Fibroblast of skin of scalp (primary cell): ENCODE measurements at places on chromosomes 7 and 10.

- DNase-seq = no peak
Measured at GRCh38 chr7:44762726-44763522, 14.3 kb downstream of the ZMIZ2 start.

DNA sequence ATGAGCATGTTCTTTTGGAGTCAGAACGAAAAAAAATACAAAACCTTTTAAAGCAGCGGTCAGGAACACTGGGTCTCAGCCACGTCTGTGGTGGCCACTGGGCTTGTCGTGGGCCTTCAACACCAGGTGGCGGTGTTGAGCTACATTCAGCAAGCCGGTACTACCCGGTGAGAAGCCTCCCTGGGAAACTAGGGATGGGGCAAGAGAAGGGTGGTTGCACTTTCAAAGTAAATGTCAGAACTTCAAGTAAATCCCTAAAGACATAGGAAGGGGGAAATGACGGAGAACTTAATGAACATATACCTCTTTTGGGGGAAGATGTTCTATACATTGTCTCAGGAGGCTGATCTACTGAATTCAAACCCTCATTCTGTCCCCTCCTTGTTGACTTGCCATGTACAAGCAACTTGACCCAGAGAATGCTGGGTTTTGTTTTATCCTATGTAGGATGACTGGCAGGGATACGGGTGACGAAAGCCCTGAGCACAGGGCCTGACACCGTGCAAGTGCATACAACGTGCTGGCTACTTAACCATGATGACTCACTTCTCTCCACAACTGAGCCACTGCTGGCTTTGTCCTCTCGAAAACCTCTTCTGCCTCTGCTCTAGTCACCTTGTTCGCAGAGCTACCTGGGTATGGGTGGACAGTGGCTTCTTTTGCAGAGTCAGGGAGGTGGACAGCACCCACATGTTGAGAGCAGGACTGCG, 49.0 kb upstream of the BAMBI start:
- peak; percentile 80 for DNase-seq

DNA sequence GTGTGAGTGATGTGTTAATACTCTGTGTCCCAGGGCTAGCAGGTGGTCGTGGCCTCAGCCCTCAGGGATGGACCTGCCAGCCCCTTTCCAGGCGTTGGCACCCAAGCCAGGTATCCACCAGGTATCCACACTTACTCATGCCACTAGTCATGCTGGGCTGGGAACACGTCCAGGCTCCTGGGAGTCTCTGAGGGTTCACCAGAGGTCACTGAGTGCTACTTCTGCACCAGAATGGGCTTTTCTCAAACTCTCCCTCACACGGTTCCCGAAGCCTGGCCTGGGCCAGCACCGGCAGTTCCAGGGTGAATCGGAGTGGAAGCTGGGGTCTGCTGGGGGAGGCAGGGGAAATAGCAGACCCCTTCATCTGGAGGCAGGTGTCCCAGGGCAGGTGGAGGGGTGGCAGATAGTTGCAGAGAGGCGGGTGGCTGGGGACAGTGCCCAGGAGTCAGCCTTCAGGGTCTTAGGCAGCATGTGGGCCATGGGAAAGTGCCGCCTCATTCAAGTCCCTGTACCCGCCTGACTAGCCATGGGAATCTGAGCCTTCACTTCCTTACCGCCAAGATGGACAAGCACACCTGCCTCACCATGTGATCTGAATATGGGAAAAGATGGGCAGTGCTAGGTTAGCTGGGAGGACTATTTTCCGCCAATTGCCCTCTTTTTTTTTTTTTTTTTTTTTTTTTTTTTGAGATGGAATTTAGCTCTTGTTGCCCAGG, 95.5 kb upstream of the GTF2I start:
- DNase-seq = no peak

DNA sequence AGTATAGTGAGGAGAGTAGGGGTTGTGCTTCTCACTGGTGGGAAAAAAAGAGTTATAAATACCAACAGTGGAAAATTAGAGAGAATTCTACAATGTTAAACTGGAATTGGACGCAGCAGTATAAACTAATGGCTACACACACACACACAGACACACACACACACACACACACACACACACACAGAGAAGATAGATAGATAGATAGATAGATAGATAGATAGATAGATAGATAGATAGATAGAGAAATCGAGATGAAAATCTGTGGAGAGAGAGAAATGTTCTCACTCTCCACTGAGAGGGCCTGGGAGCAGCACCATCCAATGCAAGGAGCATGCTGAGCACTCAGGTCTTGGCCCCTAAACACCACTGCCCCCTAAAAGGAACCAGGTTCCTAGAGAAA, 99.9 kb upstream of the LRRC4 start:
- no peak for DNase-seq

DNA sequence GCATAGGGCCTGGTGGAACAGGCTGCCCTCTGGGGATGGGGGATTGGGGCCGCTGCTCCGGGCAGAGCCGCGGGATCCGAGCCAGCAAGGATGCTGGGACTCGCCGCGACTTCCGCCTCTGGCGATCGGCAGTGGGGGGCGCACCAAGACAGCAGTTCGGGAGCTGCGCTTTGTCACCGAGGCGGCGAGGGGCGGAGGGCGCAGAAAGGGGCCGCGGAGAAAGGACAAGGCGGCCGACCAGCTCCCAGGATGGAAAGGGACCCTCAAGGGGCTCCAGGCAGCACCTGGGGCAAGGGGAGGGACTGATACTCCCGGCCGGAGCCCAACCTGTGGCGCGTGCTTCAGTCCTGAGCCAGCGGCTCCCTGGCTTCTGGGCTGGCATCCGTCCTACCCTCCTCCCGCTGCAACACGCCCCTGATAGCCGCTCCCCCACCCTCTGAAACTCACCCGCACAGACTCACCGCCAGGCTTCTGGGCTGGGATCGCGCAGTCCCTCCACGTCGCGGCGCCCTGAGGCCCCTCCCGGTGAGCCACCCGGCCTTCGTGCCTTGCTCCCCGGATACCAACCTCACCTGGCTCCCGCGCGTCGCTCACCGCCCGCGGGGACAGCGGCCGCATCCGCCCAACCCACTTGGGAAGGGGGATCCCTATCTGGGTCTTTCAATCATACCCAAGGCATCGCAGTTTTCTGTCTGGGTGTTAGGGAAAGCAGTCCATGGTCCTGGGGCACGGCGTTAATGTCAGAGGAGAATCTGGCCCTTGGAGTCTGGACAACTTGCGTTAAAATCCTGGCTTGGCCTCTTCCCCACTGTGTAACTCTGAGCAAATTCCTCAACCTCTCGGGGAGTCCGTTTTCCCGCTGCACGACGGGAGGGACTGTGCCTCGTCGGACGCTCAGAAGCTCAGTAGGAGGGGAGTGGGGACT, 7.0 kb upstream of the EVX1 start:
- DNase-seq = peak; percentile 9

- no peak for DNase-seq
Measured at GRCh38 chr7:38163671-38164070, 14.4 kb upstream of the STARD3NL start.

DNA sequence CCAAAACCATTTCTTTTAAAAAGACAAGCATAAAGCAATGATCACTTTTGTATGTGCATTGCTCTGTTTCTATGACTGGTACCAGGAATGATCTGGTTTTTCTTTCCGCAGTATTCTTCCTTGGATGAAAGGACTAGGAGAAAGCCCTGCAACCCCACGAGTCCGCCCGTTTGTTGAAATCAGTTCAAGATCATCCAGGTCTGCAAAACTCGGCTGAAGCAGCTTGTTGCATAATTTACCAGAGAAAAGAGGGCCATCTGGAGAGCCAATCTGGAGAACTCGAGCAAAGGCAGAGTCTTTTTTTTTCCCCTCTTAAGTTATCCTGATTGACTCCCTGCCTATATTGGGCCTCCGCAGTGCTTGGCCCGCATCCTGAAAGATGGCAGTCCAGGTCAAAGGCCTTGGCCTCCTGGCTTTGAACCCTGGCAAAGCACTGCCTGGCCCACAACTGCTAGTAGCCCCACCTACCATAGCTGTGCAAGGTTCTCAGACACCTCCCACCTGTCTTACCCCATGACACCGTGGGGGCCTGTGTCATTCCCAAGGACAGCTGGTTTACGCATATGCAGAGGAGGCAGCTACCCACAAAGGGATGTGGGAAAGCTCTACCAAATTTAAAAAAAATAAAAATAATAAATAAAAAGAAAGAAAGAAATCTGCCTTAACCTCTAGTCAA, 572.2 kb downstream of the INHBA start:
- DNase-seq = no peak

GRCh38 chr7:18330548-18330947, 165.0 kb upstream of the HDAC9 start:
- DNase-seq = no peak
